ENCODE measurements at places on chromosomes 4 and X.

DNA sequence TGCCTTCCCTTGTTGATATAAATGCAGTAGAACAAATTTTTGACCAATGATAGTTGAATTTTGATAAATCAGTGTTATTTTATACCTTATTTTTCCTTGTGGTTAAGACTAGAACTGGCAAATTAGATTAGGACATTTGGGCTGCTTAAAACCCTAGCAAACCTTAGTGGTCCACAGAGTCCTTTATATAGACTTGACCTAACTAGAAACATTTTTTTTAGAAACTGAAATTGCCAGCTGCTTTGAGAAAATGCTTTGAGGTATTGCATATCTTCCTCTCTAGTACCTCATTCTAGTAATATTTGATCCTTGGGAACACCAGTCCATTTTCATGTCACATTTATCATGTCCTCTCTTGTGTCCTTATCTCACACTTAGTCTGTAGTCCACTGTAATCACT lies 580.3 kb downstream of the FSTL5 start:
- no peak for DNase-seq

DNA sequence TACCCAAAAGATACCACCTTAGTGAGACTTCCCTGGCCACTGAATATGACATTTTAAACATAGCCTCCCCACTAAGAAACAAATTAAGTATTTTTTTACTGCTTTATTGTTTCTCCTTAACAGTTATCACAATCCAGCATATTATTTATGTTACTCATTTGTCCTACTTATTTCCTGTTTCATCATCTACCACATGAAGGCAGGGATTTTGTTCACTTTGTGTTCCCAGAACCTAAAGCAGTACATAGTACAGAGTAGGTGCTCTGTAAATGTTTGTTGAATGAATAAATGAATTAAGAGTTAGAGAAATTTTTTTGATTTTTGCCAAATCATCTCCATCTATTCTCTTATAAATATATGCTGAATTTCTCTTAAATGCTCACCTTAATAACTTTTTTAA lies 318.4 kb upstream of the GIMD1 start:
- DNase-seq = no peak

DNA sequence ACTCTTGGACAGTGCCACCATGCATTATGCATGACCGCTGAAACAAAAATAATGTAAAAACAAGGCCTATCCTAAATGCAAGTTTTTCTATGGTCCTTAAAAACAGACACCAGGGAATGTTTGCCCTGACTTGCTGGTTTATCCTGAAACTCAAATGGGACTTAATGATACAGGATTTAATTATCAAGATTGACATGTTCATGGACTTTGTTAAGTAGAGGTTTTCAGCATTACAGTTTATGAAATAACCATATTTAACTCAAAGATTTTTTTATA lies 1.3 kb downstream of the NFKB1 start:
- no peak for DNase-seq

GRCh38 chr4:27412613-27413012 lies 552.0 kb downstream of the STIM2 start:
- DNase-seq = no peak

DNA sequence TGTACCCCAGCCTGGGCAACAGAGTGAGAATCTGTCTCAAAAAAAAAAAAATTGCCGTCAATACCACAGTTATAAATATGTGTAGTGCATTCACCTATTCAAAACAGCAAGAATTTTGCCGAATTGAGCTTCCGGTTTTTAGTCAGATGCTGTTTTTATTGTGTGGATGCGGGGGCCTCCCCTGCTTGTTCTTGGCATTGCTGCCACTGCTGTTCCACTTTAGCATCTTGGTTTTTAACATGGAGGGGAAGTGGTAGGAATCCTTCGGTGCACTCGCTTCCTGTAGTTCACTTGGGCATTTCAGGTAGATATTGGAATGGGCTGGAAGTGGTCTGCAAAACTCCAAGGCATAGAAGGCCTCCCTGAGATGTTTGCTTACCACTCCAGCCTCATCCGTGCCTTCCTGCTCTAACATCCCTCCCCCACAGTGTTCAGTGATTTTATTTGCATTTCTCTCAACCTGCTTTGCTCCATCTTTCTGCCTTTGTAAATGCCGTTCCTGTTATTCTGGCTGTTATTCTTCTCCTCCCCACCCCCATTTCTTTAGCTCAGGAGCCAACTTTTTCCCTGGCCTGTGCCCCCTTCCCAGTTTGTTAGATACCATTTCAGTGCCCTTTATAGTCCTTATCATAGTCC lies 25.5 kb downstream of the MOB1B start:
- peak; percentile 73 for DNase-seq

DNA sequence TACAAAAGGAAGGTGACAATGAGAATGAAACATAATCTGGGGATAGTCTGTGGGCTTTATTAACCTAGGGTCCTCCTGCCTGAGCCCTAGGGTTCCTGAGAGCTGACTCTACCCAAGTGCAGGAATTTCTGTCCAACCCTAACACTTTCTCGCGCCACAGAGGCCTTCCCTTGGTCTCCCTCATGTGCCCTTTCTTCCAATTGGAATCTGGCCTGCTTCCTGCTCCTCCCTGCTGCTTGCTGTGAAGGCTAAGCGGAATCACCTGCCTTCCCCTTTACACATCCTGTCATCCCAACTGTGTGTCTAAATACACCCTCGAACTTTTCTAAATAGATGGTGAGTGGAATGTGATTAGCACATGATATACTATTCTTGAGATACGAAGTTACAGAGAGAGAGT lies 5.9 kb downstream of the MAGEA11 start:
- DNase-seq = no peak

GRCh38 chrX:146456058-146456457 lies 353.5 kb upstream of the CXorf51B start:
- DNase-seq = no peak

GRCh38 chrX:102950908-102951866 lies 14.1 kb downstream of the RAB40AL start:
- DNase-seq = peak; percentile 70

GRCh38 chr4:121360495-121360894 lies 20.3 kb downstream of the QRFPR start:
- no peak for DNase-seq

DNA sequence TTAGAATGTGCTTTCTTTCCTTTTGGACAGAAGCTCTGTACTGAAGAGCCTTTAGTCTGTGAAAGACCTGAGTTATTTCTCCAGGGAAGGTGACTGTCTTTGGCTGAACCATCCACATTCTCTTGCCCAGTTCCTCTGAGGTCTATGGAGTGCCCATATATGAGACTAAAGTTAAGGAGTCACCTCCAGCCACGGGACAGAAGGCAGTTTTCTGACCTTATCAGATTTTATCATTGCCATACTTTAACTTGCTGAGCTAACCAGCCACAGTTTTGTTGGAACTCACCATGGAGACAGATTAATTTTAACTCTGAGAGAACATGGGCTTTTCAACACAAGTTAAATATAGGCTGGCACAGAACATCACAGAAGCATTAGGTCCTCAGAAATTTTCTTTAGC lies 26.3 kb downstream of the IL1RAPL1 start:
- DNase-seq = no peak

DNA sequence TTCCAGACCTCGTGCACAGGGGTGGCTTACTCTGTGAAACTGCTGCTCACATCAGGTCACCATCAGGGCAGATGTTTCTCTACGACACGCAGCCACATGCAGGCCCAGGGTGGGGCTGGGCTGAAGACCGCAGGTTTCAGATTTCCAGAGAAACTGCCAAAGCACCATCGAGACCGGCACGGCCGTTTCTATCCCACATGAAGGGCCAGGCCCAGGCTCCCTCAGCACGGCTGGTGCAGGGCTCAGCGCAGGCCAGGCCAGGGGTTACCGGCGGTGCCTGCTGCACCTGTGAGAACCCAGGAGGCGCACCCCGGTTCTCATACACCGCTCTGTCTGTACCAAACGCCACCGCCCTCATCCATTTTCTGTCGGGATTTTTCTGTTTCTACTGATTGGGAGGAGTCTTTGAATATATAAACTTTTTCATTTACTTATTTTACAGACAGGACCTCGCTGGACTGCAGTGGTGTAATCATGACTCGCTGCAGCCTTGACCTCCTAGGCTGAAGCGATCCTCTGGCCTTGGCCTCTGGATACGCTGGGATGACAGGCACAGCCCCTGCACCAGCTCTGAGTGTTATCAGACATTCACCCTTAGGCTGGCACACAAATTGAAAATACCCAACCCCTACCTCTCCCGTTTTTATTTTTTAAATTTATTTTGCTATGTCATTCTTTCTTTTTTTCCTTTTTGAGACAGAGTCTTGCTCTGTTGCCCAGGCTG lies 17.1 kb downstream of the CTBP1 start:
- no peak for DNase-seq

DNA sequence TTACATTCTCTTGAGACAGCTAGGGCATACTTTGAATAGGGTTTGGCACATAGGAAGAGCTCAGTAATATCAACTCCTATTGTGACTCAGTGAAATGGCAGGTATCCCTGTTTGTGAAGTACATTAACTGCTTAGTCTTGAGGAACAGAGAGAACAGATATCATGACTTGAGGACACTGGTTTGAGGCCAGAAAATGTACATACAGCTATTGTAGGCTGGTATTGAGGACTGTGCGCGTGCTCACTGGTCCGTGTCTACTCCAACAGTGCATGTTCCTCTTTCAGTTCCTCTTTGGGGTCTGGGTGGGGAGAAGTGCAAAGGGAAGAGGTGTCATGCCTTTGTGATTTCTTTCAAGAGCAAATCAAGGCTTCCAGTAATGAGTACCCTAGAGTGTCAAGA lies 34.6 kb upstream of the TBC1D9 start:
- DNase-seq = no peak

DNA sequence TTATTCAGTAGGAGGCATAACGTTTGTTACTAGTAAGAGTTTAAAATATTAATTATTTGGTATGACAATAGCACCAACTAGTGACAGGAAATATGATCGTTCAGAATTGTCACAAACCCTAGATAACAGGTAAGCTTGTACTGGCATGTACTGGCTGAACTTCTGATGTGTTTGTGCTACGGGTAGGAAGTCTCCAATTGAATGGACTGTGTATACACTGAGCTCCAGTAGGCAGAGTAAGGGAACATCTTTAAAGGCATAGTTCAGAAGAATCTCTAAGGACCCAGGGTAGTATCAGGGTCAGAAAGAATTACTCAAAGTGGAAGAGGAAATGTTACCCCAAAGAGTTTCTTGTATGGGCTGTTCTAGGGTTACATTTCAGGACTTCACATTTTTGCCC lies 230.4 kb downstream of the EDA2R start:
- DNase-seq = no peak

DNA sequence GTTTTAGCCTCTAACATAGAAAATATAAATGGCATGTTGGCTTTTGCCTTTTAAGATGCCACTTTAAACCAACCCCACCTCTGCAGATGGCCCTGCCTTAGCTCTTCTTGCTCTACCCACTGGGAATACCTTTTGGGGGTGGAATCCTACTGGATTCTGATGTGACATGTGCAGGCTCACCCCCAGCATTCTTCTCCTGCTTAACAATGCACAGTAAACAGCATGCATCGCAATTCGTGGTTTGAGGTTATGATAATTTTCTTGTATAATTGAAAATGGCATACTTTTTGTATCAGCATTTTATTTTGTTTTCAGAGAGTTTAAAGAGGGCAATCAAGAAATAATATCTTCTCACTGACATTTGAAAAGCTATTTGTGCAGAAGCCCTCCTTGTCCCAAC lies 167.9 kb downstream of the AREG start:
- DNase-seq = no peak

DNA sequence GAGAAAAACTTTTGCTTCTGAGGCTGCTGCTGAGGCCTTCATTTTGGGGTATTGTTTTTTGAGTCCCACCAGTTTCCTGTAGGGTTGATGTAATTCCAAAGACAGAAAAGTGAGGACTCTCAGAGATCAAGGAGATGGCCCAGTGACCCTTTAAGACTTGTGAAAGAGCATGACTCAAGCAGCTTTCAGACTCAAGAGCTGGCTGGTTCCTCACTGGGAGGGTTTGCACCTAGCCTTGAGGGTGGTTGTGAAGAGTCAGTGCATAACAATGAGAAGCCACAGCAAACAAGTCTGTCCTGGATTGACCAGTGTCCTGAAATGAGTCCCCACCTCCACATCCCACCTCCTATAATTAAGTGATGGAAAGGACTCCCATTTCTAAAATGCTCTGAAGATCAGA lies 89.2 kb downstream of the NHS start:
- no peak for DNase-seq

GRCh38 chr4:122313006-122313646 lies 65.7 kb upstream of the ADAD1 start:
- no peak for DNase-seq

DNA sequence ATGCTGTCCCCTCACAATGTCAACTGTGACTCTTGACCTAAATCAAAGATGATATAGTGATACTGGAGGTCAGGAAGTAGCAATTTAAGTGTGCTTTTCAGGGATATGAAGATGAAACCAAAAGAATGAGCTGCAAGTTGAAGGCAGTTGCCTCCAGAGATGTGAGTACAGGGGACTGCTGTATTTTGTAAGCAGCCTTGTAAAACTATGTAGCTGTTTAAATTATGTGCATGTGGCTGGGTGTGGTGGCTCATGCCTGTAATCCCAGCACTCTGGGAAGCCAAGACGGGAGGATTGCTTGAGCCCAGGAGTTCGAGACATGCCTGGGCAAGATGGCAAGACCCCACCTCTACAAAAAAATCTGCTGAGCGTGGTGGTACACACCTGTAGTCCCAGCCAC lies 15.1 kb upstream of the TNIP2 start:
- DNase-seq = no peak

DNA sequence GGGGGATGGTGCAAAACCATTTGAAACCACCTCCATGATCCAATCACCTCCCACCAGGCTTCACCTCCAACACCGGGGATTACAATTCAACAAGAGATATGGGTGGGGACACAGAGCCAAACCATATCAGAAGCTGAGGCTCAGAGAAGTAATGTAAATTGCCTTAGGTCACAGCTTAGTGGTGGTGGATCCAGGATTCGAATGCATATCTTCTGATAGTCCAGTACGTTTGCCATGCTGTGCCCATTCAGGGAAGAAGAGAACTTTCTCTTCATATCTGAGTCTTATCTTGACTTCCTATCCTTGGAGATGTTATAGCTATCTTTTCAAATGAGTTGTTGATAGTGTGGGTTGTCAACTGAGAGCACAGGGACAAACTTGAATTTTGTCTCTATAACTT lies 325.5 kb downstream of the ZIC3 start:
- no peak for DNase-seq

DNA sequence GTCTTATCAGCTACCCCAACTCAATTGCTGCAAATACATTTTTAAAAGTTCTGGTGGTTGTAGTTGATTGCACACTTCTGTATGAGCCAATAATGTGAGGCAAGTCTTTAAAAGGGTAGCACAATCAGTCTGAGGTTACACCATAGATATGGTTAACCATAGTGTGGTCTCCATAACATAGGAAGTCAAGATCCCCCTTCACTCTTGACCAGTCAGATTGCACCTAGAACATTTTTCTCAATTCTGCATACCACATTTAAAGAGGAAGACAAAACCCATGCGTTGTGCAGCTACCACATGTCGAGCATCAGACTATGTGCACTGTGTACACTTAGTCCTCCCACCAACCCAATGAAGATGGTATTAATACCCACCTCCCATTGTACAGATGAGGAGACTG lies 26.5 kb upstream of the CYBB start:
- DNase-seq = no peak

GRCh38 chr4:41394481-41394894 lies 137.8 kb downstream of the UCHL1 start:
- no peak for DNase-seq

Data from activated naive CD4-positive, alpha-beta T cell treated with anti-CD3 and anti-CD28 coated beads for 36 hours (primary cell).